ENCODE measurements at places on chromosomes 1 and 21. TPM values are rescaled to one million over a fixed set of nuclear protein-coding genes. Genes with fewer than 3 reads are reported as not detected.
A peak's percentile ranks its signal among the peaks of the same experiment; 100 is the strongest.

DNA sequence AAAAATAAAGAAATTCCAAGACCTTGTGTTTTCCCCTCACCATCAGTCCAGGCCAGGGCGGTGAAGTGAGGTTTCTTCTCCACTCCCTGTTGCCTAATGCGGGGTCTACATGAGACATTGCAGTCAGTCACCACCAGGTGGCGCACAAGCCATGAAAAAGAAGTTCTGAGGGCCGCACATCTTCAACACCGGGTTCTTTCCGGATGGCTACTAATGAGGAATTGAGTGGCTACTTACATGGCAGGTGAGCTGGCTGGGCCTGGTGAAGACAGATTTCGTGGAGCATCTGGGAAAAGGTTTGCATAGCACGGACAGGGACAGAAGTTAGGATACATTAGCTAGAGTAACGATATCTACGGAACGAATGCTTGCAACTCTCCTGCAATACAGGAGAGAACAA, 15.8 kb upstream of the S100A11 start:
- peak; percentile 45 for DNase-seq

DNA sequence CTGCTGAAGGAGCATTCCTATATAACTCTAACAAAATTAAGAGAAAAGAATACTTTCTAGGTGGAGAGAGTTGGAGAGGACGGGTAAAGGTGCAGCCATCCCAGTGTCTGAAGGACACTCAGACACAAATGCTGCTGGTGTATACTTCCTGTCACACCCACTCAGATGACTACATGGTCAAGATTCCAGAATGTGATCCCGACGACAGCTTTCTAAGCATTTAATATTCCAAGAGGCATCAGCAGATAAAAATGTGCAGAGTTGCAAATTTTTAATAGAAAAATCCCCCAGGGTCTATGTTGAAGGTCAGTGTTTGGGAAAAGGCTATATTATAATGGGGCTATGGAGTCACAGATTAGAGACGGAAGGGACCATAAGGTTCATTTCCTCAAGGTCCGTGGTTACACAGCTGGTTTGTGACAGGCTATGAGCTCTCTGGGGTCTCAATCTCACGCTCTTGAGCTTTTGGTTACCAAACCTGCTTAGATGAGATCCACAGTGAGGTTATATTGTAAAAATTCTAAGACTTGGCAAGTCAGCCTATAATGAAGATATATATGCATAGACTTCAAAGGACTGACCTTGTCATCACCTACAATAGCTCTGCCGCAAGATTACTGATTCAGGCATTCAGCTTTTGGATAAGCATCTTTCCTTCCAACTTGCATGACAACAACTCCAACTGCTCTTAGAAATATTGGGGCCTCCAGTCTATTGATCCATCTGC, 35.1 kb downstream of the ZNF281 start:
- no peak for DNase-seq

- no peak for DNase-seq
Measured at GRCh38 chr1:204947338-204947737, 76.7 kb downstream of the NFASC start.

- DNase-seq = no peak
Measured at GRCh38 chr1:51295926-51296325, 34.4 kb downstream of the TTC39A start.

DNA sequence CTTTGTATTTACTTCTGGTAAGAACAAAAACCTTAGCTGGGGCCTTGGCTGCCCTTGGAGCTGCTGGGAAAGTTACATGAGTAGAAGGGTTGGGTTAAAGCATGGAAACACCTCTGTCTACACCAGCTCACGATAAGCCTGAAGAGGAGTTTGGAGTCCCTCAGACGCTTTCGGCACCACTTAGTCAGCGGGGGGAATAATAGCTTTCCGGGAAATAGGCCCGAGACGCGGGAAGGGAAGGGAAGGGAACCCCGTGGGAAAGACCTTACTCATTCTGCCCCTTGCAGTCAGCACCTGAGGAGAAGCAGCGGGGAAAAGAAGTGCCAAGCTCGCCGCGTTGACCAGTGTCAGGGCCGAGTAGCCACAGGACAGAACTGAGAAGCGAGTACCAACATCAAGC, 66.4 kb upstream of the PDE9A start:
- DNase-seq = no peak

- DNase-seq = no peak
Measured at GRCh38 chr1:44632598-44632997, 41.7 kb downstream of the TMEM53 start.

- no peak for DNase-seq
Measured at GRCh38 chr1:222290866-222291265, 257.0 kb downstream of the HHIPL2 start.

GRCh38 chr1:52738148-52738547, 11.9 kb downstream of the ZYG11B start:
- DNase-seq = no peak

- DNase-seq = no peak
Measured at GRCh38 chr1:116990612-116991151, 10.9 kb upstream of the CD101 start.

GRCh38 chr1:77545970-77546369, 136.5 kb downstream of the ZZZ3 start:
- DNase-seq = no peak

DNA sequence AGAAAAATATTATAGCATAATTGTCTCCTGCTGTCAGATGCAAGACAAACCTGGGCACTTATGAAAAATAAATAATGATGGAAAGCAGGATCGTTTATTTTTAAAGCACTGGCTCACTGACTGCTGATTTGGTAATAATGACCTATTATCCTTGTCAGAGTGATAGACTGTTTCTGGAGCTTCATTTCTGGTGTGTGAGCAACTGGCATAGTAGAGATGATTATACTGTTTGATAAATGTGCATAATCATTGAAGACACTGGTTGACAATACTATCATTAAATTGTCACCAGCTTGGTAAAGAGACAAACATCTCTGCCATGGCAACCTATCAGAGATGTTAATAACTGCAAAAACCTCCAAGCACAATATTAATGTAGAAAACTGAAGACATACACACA, 179.9 kb upstream of the ZNF644 start:
- no peak for DNase-seq

DNA sequence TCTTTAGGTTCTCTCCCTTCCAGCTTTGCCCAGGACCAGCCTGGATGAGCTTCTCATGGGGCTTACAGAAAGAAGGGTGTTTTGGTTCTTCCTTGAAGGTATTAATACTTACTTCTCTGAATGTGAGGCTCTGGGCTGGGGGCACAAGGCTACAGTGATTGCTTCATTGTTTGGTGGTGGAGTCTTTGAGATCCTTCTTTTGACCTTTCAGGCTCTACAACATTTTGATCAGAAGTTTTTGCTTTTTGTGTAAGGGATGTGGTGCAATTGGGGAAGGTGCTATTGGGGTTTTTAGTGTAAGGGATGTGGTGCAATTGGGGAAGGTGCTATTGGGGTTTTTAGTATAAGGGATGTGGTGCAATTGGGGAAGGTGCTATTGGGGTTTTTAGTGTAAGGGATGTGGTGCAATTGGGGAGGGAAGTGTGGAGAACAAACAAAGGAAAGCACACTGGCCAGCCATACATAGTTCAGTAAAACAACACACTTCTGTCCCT, 103.6 kb upstream of the IVNS1ABP start:
- DNase-seq = no peak

- DNase-seq = no peak
Measured at GRCh38 chr1:233490488-233490887, 123.4 kb upstream of the KCNK1 start.

GRCh38 chr1:162562470-162562828, 927 bp downstream of the UAP1 start:
- no peak for DNase-seq

DNA sequence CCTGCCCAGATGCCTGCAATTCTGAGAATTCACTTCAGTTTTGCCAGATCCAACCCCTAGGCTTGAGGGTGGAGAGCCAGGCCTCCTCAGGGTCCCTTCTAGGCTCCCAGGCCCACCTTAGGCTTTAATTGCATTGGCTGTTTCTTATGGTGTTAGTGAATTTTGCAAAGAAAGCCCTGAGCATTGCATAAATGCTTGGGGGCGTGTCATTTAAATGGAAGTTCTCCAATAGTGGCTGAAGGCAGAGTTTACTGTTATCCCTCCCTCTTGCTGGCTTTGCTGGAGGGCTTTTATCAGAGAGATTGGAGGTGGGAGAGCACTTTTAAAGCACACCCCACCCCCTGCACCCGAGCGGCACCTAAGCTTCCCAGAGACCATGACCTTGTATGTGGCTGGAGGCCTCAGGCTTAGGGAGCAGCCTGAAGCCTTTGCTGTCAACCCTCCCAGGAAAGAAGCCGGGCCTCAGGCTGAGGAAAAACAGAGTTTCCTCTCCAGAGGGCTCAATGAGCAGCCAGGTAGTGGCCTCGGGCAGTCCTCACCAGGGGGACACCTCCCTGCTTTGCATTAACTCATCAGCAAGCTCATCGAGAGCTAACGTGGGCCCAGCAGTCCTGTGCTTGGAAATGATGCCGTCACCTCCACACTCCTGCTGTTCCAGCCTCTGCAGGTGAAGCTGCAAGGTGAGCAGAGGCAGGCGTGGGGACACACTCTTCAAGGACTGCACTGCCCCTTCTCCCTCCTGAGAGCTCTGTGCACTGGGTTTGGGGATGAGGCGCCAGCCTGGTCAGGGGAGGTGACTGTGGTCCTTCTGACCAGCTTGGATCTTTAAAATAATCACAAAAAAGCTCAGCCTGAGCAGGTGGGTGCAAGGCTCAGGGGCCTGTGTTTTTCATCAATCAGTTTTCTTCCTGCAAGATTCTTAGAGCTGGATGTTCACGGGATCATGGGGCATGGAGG, 58.0 kb downstream of the STUM start:
- DNase-seq = no peak

DNA sequence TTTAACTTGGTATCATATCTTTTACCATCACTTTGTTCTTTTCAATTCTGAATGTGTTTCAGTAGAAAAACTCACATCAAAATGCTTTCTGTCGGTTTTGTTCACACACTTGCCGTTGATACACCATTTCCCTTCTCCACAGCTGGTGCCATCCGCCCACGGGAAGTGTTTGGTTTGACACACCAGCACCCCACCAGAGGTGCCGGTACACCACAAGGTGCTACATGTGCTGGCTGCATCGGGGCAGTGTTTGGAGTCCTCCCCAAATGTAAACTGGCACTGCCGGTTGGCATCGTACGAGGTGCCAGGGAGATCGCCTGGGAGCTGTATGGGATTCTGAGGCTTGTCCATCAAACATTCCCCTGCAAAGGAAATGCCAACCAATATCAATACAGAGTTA, 5.0 kb downstream of the ADAMTS1 start:
- no peak for DNase-seq

GRCh38 chr1:117702654-117703053, 96.8 kb downstream of the TENT5C start:
- no peak for DNase-seq

DNA sequence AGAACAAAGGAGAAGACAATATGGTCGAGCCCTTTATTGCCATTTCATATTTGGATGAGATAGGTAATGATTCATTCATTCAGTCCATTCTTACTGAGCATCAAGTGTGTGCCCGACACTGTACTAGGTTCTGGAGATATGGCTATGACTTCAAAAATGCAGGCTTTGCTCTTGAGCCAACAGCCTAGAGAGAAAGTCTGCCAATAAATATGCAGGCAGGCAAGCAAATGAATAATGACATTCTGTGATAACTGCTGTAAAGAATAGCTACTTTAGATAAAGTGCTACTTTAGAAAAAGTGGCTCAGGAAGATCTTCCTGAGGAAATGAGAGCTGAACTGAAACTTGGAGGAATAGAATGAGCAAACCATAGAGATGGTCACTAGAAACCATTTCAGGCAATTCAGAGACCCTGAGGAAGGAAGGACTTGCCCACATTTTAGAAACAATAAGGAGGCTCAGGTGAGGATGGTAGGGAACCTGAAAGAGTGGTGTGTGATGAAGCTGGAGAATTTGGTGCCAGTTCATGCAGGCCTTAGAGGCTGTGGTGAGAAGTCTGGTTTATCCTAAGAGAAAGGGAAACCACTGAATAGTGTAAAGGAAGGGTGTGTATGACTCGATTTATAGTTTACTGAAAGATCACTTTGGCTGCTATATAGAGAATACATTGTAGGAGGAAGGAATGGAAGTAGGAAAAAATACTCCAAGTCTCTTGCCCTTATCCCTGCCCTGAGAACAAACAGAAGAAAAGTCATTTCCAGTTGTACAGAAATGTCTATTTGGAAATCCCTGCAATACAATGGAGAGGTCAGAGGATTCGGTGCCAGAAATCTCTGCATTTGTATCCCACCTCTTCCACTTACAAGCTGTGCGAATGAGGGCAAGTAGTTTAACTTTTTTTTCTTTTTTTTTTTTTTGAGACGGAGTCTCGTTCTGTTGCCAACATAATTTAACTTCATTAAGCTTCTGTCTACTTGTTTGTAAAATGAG, 167.9 kb downstream of the VPS13D start:
- no peak for DNase-seq

GRCh38 chr1:64898107-64898861, 68.1 kb downstream of the JAK1 start:
- DNase-seq = peak; percentile 51

GRCh38 chr21:26758083-26758880, 86.9 kb downstream of the ADAMTS1 start:
- DNase-seq = no peak

DNA sequence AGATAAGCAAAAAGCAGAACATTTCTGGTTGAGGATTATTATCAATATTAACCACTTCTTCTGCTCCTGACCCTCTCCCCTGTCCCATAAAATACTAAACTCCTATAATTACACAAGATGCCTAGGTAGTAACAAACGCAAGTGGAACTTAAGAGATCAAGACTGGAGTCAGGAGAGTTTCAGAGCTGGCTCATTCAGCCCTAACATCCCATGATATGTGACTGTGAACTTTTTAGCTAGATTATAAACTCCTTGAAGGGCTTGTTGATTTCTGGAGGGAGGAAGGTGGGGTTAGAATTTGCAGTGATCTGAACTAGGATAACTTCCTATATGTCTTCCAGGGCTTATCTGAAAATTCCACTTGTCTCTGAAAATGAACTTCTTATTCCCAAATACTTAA, 130.6 kb downstream of the TGFB2 start:
- DNase-seq = no peak

Gene FCRL4
- total RNA-seq = not detected

Gene OR14C36
- not detected for total RNA-seq

Gene KCTD3
- 69.9 TPM for total RNA-seq

Gene ATG4C
- 35.7 TPM for total RNA-seq

Gene FLG2
- total RNA-seq = not detected

Gene FCGR3A
- 4.7 TPM for total RNA-seq

Gene AJAP1
- total RNA-seq = 7.3 TPM

Gene CD5L
- 1.2 TPM for total RNA-seq

Gene CHRNB2
- total RNA-seq = 20.4 TPM

Gene AHCYL1
- 26.4 TPM for total RNA-seq
